RPMI7951 (cell line): ENCODE measurements at places on chromosomes 13 and 19. TPM values are rescaled to one million over a fixed set of nuclear protein-coding genes. Genes with fewer than 3 reads are reported as not detected.

Gene ZNF221
- 5.2 TPM in 2 replicates for total RNA-seq

Gene USHBP1
- total RNA-seq: not detected in 2 replicates

Gene ZSCAN4
- total RNA-seq: not detected in 2 replicates

Gene GAPDHS
- 0.20 TPM in 1 of 2 replicates, not detected in the other for total RNA-seq

Gene MBD3L3
- not detected in 2 replicates for total RNA-seq

Gene OR7A5
- not detected in 2 replicates for total RNA-seq

Gene ZNF101
- 5.2 and 9.3 TPM in 2 replicates for total RNA-seq

Gene DPF1
- total RNA-seq: 1.7 and 3.0 TPM in 2 replicates

Gene CLC
- total RNA-seq: not detected in 2 replicates

Gene SMAD9
- 0.12 TPM in 1 of 2 replicates, not detected in the other for total RNA-seq
